CD4-positive, alpha-beta T cell (primary cell): ENCODE measurements at places on chromosomes 2 and 18.

- H3K4me1 ChIP-seq: peaks cover 4% of the 10 kb centered on the region
- no peaks in the 10 kb centered on the region for H3K36me3 ChIP-seq
- no peaks in the 10 kb centered on the region for H3K27me3 ChIP-seq
- no peak for DNase-seq
- no peak overlapping the region for H3K27ac ChIP-seq
Observed at GRCh38 chr2:168804214-168804613, 1.8 kb downstream of the NOSTRIN start.

DNA sequence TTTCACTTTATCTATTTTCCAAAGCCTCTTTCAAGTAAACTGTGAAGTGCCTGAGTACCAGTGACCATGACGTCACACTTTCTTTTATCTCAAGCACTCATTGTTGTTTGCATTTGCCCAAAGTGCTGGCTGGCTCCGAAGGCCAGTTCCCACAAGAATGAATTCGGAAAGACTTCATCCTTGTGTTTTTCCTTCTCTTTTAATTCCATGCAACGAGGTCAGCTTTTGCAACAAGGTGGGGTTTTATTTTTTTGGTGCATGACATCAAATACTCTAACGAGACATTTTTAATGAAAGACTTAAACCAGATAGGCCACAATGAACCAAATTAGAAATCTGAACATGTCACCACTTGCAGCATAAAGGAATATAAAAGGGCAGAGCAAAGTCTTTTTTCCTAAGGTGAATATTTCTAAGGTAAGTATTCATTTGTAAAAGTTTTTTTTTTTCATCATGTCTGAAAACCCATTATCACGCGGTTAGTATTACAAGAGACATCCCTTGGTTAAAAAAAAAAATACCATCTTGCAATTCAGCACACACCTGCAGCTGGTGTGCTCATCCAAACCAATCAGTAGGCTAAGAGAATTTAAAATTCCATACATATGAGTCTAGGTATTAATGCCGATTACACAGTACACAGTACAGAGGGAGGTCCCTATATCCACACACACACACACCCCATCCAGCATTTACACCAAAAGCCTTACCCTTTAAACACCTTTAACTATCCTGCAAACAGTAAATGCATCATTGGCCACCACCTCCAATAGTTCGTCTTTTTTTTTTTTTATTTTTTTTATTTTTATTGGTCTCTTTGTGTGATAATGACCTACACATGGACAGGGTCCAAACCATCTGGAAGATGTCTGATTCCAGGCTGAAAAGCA lies 2.3 kb downstream of the ARL4C start:
- DNase-seq: no peak
- H3K27me3 ChIP-seq: no peaks in the 10 kb centered on the region
- peak overlapping the region; percentile 70 for H3K27ac ChIP-seq
- H3K36me3 ChIP-seq: peaks cover 17% of the 10 kb centered on the region

DNA sequence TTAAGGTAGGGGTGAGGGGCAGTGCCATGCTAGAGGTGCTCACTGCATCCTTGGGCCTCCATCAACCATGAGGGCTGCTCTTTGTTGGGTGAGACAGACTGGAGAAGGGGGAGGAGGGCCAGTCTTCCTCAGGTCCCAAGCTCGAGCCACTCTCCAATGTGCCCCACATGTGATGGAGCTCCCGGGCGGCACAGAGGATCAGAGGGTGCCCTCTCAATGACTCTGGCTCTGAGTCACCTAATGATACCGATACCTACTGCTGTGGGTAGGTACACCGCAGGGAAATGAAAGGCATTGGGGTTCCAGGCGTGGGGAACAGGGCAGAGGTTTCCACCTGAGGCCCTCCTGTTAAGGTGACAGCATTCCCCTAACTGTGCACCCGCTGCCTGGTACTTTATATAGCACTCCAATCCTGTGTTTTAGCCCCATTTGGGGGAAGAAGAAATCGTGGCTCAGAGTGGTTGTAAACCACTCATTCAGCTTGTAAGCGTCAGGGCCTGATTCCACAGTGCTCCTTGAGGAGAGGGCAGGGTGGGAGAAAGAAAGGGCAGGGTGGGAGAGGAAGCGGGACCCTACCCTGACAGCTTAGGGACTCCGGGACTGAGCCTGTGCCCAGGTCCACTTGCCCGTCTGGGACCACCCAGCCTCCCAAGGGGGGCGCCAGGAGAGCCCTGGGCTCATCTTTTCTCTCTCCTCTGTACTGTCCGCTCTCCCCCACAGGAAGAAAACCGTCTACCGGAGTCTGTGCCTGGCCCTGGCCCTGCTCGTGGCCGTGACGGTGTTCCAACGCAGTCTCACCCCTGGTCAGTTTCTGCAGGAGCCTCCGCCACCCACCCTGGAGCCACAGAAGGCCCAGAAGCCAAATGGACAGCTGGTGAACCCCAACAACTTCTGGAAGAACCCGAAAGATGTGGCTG lies 1.8 kb downstream of the B3GNT7 start:
- no peak overlapping the region for H3K27ac ChIP-seq
- no peaks in the 10 kb centered on the region for H3K36me3 ChIP-seq
- H3K27me3 ChIP-seq: peaks cover 31% of the 10 kb centered on the region
- H3K4me3 ChIP-seq: no peak overlapping the region
- H3K4me1 ChIP-seq: peaks cover 11% of the 10 kb centered on the region
- DNase-seq: no peak

DNA sequence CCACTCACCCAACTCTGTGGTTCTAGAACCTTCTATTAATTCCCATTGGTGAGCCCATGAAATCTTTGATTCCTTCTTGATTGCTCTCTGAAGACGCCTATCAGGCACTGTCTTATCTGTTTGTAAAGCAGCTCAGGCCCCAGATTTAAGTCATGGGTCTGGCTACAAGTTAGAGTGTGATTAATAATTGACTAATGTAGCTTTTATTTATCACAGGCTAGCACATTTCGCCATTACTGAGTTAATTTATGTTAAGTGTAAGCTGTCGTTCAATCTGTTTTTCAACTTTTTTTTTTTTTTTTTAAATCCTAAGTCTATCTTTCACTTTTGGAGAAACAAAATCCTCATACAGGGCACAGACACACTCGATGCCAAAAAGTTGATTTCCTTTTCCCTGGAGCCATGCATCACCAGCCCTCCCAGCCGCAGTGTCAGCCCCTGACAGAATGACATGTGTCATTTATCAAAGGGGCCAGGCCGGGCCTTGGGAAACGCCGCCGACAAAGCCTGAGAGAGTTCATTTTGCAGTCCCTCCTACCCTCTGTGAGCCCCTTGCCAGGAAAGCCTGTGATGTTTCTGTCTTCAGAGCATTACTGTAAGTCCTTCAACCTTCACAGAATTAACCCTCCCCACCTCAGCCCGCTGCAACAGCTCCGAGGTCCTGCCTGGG lies 15.8 kb downstream of the TSHZ1 start:
- no peak overlapping the region for H3K4me3 ChIP-seq
- H3K27ac ChIP-seq: no peak overlapping the region
- peaks cover 52% of the 10 kb centered on the region for H3K4me1 ChIP-seq
- H3K36me3 ChIP-seq: peaks cover 10% of the 10 kb centered on the region
- no peaks in the 10 kb centered on the region for H3K27me3 ChIP-seq

DNA sequence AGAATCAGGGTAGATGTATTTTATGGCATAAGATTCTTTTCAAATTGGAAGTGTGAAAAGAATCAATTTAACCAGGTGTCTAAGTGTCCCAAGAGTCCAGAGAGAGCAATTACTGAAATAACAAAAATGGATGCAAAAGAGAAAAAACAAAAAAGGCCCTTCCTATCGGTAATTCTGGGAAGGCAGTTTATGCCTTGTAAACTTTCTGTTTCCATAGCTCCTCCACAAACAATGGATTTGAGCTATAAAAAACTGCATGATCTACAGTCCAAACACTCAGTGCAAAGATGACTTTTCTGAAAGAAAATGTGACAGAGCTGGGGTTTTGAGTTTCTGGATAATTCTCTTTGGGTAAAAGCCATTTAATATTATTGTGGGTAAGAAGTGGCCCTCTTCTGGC lies 366.1 kb downstream of the EN1 start:
- no peaks in the 10 kb centered on the region for H3K4me1 ChIP-seq
- no peak overlapping the region for H3K27ac ChIP-seq
- no peaks in the 10 kb centered on the region for H3K36me3 ChIP-seq
- no peaks in the 10 kb centered on the region for H3K27me3 ChIP-seq

GRCh38 chr18:67142604-67143003 lies 373.9 kb downstream of the DSEL start:
- no peak for DNase-seq
- no peak overlapping the region for H3K4me3 ChIP-seq
- no peaks in the 10 kb centered on the region for H3K36me3 ChIP-seq
- H3K27me3 ChIP-seq: no peaks in the 10 kb centered on the region

- no peaks in the 10 kb centered on the region for H3K4me1 ChIP-seq
- no peaks in the 10 kb centered on the region for H3K36me3 ChIP-seq
- H3K4me3 ChIP-seq: no peak overlapping the region
Observed at GRCh38 chr2:211867845-211868451, 670.7 kb downstream of the ERBB4 start.

DNA sequence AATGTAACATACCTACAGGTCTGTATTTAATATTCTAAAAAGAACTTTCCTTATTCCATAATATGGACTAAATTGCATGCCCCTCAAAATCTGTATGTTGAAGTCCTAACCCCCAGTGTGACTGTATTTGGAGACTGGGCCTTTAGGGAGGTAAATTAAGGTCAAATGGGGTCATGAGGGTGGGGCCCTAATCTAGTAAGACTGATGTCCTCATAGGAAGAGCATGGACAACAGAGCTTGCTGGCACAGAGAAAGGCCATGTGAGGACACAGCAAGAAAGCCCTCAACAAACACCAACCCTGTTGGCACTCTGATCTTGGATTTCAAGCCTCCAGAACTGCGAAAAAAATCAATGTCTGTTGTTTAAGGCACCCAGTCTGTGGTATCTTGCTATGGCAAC lies 18.6 kb downstream of the SF3B1 start:
- H3K4me1 ChIP-seq: no peaks in the 10 kb centered on the region
- no peaks in the 10 kb centered on the region for H3K27me3 ChIP-seq
- H3K4me3 ChIP-seq: no peak overlapping the region
- H3K27ac ChIP-seq: no peak overlapping the region

DNA sequence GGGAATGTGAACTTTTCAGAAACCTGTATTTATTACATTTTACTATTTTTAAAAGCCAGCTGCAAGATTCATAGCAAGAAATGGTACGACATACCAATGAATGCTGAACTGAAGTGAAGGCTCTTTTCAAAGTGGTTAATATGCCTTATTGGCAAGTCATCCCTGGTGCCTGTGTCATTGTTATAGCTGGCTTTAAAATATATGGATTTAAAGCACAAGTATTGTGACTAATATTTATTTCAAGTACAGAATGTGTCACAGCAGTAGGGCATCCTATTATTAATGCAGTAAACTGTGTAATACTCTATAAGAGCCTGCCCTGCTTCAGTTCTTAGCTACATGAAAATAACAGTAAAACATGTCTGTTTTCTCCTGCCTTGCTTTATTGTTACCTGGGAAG lies 10.8 kb downstream of the TSHZ1 start:
- peaks cover 46% of the 10 kb centered on the region for H3K4me1 ChIP-seq
- no peaks in the 10 kb centered on the region for H3K27me3 ChIP-seq
- no peak overlapping the region for H3K27ac ChIP-seq
- no peak for DNase-seq
- no peaks in the 10 kb centered on the region for H3K36me3 ChIP-seq
- no peak overlapping the region for H3K4me3 ChIP-seq

GRCh38 chr2:172147944-172148650 lies 45.4 kb upstream of the DLX2 start:
- DNase-seq: no peak
- H3K27me3 ChIP-seq: peaks cover 4% of the 10 kb centered on the region
- H3K36me3 ChIP-seq: no peaks in the 10 kb centered on the region
- H3K4me1 ChIP-seq: peaks cover 1% of the 10 kb centered on the region
- H3K27ac ChIP-seq: no peak overlapping the region

- no peak overlapping the region for H3K27ac ChIP-seq
- no peak for DNase-seq
- no peak overlapping the region for H3K4me3 ChIP-seq
- peaks cover 4% of the 10 kb centered on the region for H3K4me1 ChIP-seq
- H3K36me3 ChIP-seq: no peaks in the 10 kb centered on the region
- no peaks in the 10 kb centered on the region for H3K27me3 ChIP-seq
Observed at GRCh38 chr2:10287761-10288160, 14.9 kb upstream of the HPCAL1 start.

GRCh38 chr2:106272216-106272807 lies 78.2 kb upstream of the UXS1 start:
- H3K27ac ChIP-seq: no peak overlapping the region
- H3K4me3 ChIP-seq: no peak overlapping the region
- peaks cover 8% of the 10 kb centered on the region for H3K27me3 ChIP-seq
- no peaks in the 10 kb centered on the region for H3K36me3 ChIP-seq
- peaks cover 14% of the 10 kb centered on the region for H3K4me1 ChIP-seq

- H3K36me3 ChIP-seq: no peaks in the 10 kb centered on the region
- H3K27ac ChIP-seq: no peak overlapping the region
- H3K4me3 ChIP-seq: no peak overlapping the region
- no peaks in the 10 kb centered on the region for H3K27me3 ChIP-seq
- DNase-seq: no peak
- H3K4me1 ChIP-seq: no peaks in the 10 kb centered on the region
Observed at GRCh38 chr2:40048506-40048905, 269.4 kb upstream of the THUMPD2 start.

GRCh38 chr18:10487154-10487553 lies 32.7 kb downstream of the APCDD1 start:
- H3K27me3 ChIP-seq: no peaks in the 10 kb centered on the region
- peaks cover 6% of the 10 kb centered on the region for H3K4me1 ChIP-seq
- no peak for DNase-seq
- no peaks in the 10 kb centered on the region for H3K36me3 ChIP-seq
- no peak overlapping the region for H3K4me3 ChIP-seq

GRCh38 chr2:127407091-127407490 lies 11.1 kb upstream of the PROC start:
- peaks cover 25% of the 10 kb centered on the region for H3K4me1 ChIP-seq
- no peaks in the 10 kb centered on the region for H3K27me3 ChIP-seq
- H3K27ac ChIP-seq: no peak overlapping the region
- no peak overlapping the region for H3K4me3 ChIP-seq

GRCh38 chr2:239039479-239039861 lies 191.6 kb downstream of the TWIST2 start:
- no peak overlapping the region for H3K4me3 ChIP-seq
- DNase-seq: no peak
- peaks cover 7% of the 10 kb centered on the region for H3K4me1 ChIP-seq
- H3K27me3 ChIP-seq: peaks cover 1% of the 10 kb centered on the region
- H3K27ac ChIP-seq: no peak overlapping the region
